Breast epithelium (tissue), 4 donors: ENCODE measurements at places on chromosomes 7 and 10. TPM values are rescaled to one million over a fixed set of nuclear protein-coding genes. Genes with fewer than 3 reads are reported as not detected.

CLDN4 gene
- total RNA-seq, result 379 TPM

DNA sequence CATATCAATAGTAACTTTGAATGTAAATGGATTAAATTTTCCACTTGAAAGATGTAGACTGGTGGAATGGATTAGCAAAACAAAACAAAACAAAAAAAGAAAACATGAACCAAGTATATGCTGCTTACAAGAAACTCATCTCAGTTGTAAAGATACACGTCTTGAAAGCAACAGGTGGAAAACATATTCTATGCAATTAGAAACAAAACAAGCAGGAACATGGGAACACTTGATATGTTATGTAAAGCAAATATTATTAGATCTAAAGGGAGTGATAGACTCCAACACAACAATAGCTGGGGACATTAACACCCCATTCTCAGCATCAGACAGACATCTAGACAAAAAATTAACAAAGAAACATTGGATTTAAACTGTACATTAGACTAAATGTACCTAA is 46.4 kb upstream of the CDK6 start:
- no peaks in the 10 kb centered on the region for H3K27me3 ChIP-seq
- H3K36me3 ChIP-seq, result no peaks in the 10 kb centered on the region
- H3K4me1 ChIP-seq, result no peaks in the 10 kb centered on the region
- no peak overlapping the region for H3K4me3 ChIP-seq
- DNase-seq, result no peak

PDE6C gene
- total RNA-seq, result not detected

TSPAN33 gene
- total RNA-seq, result 5.4 TPM

- no peaks in the 10 kb centered on the region for H3K36me3 ChIP-seq
- peak overlapping the region; percentile 19 for H3K4me3 ChIP-seq
- H3K4me1 ChIP-seq, result no peaks in the 10 kb centered on the region
Measured at GRCh38 chr10:63491588-63492316, 26.0 kb upstream of the JMJD1C start.

BTBD16 gene
- total RNA-seq, result not detected

C10orf62 gene
- not detected for total RNA-seq

- no peak overlapping the region for H3K4me3 ChIP-seq
- no peak overlapping the region for H3K27ac ChIP-seq
- DNase-seq, result no peak
- no peaks in the 10 kb centered on the region for H3K4me1 ChIP-seq
- no peaks in the 10 kb centered on the region for H3K27me3 ChIP-seq
- H3K36me3 ChIP-seq, result no peaks in the 10 kb centered on the region
Measured at GRCh38 chr7:65379318-65379717, 5.7 kb downstream of the ZNF92 start.

- no peaks in the 10 kb centered on the region for H3K4me1 ChIP-seq
- no peaks in the 10 kb centered on the region for H3K27me3 ChIP-seq
- peak overlapping the region; percentile 84 for H3K27ac ChIP-seq
- DNase-seq, result no peak
- no peaks in the 10 kb centered on the region for H3K36me3 ChIP-seq
Measured at GRCh38 chr7:2843191-2843685, 870 bp downstream of the GNA12 start.

DNA sequence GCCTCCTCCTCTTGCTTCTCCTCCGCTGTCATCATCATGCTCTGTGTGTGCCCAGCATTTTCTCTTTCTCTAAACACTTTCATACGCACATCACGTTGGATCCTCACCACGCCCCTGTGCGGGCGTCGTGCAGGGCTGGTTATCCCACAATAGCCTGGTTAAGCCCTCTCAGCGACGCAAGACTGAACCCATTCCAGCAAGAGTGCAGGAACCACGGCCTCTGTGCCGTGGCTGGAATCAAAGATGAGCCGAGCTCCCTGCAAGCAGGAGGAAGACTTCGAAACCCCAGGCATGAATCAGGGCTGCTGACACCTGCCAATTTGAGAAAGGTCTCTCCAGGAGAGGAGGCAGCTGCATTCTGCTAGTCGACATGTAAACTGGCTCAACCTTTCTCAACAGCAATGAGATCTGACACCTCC is 74.8 kb upstream of the FOXK1 start:
- H3K27ac ChIP-seq, result no peak overlapping the region
- H3K27me3 ChIP-seq, result no peaks in the 10 kb centered on the region
- no peaks in the 10 kb centered on the region for H3K4me1 ChIP-seq
- no peak overlapping the region for H3K4me3 ChIP-seq
- no peak for DNase-seq
- no peaks in the 10 kb centered on the region for H3K36me3 ChIP-seq

INHBA gene
- 0.64 TPM for total RNA-seq

DNA sequence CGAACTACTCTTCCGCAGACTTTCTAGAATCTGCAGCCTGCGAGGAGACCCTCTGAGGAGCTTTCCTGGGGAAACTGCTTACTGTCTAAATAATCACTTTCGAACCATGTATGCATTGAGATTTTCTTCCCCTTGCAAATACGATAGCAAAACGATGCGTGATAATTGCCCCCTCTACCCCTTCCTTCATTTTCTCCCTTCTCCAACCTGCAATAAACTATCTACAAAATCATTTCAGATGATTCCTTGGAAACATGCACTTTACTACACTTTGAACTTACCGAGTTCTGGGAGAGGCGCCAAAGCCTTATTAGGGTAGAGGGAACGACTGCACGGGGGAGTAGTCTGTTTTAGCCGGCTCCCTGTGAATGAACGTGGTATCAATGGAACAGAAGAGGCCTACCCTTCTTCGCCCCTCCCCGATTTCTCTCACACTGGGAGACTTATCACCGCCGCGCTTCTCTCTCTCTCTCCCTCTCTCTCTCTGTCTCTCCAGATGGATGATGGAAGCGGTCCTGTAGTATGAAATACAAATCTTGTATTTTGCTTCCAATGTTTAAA is at the start of gene FGFBP3:
Gene FGFBP3 (minus strand): TSS at position 370 of the 561 bp plus-strand sequence. CDS start 517 bp downstream, outside the sequence.
- H3K4me1 ChIP-seq, result no peaks in the 10 kb centered on the region
- H3K4me3 ChIP-seq, result peak within 1 kb of the TSS; percentile 62
- no peak for DNase-seq
- H3K36me3 ChIP-seq, result no peaks in the 10 kb centered on the region

- H3K36me3 ChIP-seq, result no peaks in the 10 kb centered on the region
- H3K27ac ChIP-seq, result peak overlapping the region; percentile 79
- H3K4me3 ChIP-seq, result no peak overlapping the region
- no peaks in the 10 kb centered on the region for H3K27me3 ChIP-seq
- peak; percentile 72 for DNase-seq
Measured at GRCh38 chr10:26780793-26781601, 79.8 kb downstream of the ABI1 start.

LBX1 gene
- not detected for total RNA-seq

- H3K27me3 ChIP-seq, result no peaks in the 10 kb centered on the region
- H3K4me3 ChIP-seq, result no peak overlapping the region
- H3K36me3 ChIP-seq, result no peaks in the 10 kb centered on the region
- DNase-seq, result no peak
- no peaks in the 10 kb centered on the region for H3K4me1 ChIP-seq
- no peak overlapping the region for H3K27ac ChIP-seq
Measured at GRCh38 chr7:121244120-121244870, 84.5 kb upstream of the WNT16 start.

DNA sequence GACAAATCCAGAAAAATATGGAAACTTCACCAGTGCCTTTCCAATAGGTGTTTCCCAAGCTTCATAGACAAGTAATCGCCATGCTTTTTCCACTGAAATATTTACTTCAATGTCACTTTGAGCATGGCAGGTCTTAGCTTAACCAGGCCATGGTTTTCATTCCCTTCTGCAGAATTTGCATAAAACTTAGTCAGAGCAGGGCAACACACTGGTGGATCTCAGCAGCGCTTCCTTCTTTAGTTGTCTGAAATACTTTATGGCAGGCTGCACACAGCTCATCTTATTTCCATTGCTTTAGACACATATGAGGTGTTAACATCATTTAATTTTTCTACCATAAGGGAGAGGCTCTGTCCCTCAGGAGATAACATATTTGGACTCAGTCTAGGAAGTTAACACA is 102.9 kb upstream of the AHR start:
- no peak overlapping the region for H3K4me3 ChIP-seq
- H3K4me1 ChIP-seq, result no peaks in the 10 kb centered on the region
- no peaks in the 10 kb centered on the region for H3K27me3 ChIP-seq
- H3K36me3 ChIP-seq, result no peaks in the 10 kb centered on the region
- H3K27ac ChIP-seq, result no peak overlapping the region
- DNase-seq, result no peak

DNA sequence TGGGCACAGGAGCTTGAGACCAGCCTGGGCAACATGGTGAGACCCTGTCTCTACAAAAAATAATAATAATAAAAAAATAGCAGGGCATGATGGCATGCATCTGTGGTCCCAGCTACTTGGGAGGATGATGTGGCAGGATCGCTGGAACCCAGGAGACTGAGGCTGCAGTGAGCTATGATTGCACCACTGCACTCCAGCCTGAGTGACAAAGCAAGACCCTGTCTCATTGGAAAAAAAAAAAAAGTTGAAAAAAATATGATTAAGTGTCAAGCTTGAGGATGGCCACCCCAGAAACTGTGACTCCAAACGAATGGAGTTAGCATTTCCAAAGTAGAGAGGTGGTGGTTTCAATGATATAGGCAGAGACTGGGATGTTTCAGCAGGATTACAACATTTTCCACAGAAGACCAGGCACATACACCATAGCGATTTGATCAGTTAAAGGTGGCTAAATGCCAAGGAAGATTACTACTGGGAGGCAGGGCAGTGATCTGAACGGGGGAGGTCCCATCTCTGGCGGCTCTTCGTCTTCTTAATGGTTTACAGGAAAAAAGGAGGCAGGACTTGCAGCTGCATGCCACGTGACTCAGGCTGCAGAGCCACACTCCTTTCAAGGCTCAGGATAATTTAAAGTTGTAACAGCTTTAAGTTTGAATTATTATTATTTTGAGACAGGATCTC is 250.6 kb upstream of the GALNT17 start:
- H3K27me3 ChIP-seq, result no peaks in the 10 kb centered on the region
- H3K27ac ChIP-seq, result no peak overlapping the region
- no peaks in the 10 kb centered on the region for H3K4me1 ChIP-seq
- no peaks in the 10 kb centered on the region for H3K36me3 ChIP-seq
- no peak overlapping the region for H3K4me3 ChIP-seq
- no peak for DNase-seq

PSD gene
- total RNA-seq, result 13.4 TPM

- H3K27me3 ChIP-seq, result no peaks in the 10 kb centered on the region
- H3K4me1 ChIP-seq, result peaks cover 3% of the 10 kb centered on the region
- H3K36me3 ChIP-seq, result no peaks in the 10 kb centered on the region
- peak overlapping the region; percentile 74 for H3K27ac ChIP-seq
Measured at GRCh38 chr10:113025487-113025886, 75.4 kb downstream of the TCF7L2 start.

DNA sequence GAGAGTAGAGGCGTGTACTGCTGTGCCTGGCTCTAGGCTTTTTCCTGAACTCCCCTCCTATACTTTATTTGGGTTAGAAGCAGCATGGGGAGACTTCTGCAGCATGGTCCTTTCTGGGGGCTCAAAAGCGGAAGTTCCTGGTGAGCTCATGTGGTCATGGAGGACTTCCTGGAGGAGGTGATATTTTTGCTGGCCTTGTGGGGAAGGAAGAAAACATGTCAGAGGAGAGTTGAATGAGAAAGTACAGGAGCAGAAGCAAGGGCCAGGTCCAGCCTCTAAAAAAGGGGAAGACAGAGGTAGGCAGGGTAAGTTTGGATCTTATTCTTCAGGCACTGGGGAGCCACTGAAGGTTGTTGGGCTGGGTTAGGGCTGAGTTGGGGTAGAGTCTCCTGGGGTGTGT is 45.5 kb downstream of the CASTOR2 start:
- H3K4me1 ChIP-seq, result no peaks in the 10 kb centered on the region
- no peak for DNase-seq
- H3K36me3 ChIP-seq, result no peaks in the 10 kb centered on the region
- H3K27me3 ChIP-seq, result no peaks in the 10 kb centered on the region
- H3K4me3 ChIP-seq, result no peak overlapping the region

RTKN2 gene
- 0.98 TPM for total RNA-seq

GRCh38 chr10:99777918-99778714 is 4.3 kb upstream of the ABCC2 start:
- H3K27ac ChIP-seq, result no peak overlapping the region
- H3K27me3 ChIP-seq, result no peaks in the 10 kb centered on the region
- no peak for DNase-seq
- H3K4me3 ChIP-seq, result no peak overlapping the region

- peaks cover 3% of the 10 kb centered on the region for H3K36me3 ChIP-seq
- H3K27me3 ChIP-seq, result no peaks in the 10 kb centered on the region
- H3K4me1 ChIP-seq, result no peaks in the 10 kb centered on the region
- no peak overlapping the region for H3K27ac ChIP-seq
- DNase-seq, result peak; percentile 11
Measured at GRCh38 chr7:151141855-151142685, 25.4 kb downstream of the GBX1 start.

GRCh38 chr10:119521443-119522204 is 20.9 kb downstream of the RGS10 start:
- no peak overlapping the region for H3K27ac ChIP-seq
- no peaks in the 10 kb centered on the region for H3K36me3 ChIP-seq
- no peaks in the 10 kb centered on the region for H3K27me3 ChIP-seq
- no peak overlapping the region for H3K4me3 ChIP-seq
- no peaks in the 10 kb centered on the region for H3K4me1 ChIP-seq

DNA sequence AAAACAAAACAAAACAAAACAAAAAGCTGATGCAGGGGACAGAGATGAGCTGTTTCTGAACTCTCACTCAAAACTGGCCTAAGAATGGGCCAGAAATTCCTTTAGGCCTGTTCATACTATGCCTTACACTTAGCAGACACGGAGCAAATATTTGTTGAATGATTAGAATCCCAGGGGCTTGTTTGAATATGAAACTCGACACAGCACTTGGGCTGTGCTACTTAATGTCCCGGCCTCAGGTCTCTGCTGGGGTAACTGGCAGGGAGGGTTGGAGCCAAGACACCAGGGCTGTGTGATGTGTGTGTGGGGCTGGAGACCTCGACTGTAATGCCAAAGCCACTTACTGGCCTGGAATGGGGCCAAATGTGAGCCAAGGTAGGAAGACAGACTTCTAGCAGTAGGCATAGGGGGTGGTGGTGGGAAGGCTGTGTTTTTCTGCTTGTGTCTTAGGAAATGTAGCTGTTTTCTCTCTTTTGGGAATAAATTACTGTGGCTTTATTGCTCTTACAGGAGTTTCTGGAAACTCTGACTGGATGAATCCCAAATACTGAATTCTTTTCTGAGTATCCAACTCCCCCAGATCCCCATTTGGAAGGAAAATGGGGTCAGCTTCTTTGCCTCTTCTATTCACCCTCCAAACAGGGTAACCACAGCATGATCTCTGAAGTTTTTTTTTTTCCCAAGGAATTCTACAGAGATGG is 66.7 kb downstream of the EMX2 start:
- H3K27me3 ChIP-seq, result no peaks in the 10 kb centered on the region
- peak overlapping the region; percentile 68 for H3K27ac ChIP-seq
- no peaks in the 10 kb centered on the region for H3K4me1 ChIP-seq

SVOPL gene
- total RNA-seq, result 0.15 TPM

GRCh38 chr7:131605280-131605878 is 49.0 kb upstream of the PODXL start:
- no peak for DNase-seq
- no peaks in the 10 kb centered on the region for H3K36me3 ChIP-seq
- no peaks in the 10 kb centered on the region for H3K27me3 ChIP-seq
- H3K4me3 ChIP-seq, result no peak overlapping the region
- no peak overlapping the region for H3K27ac ChIP-seq

- no peaks in the 10 kb centered on the region for H3K36me3 ChIP-seq
- DNase-seq, result no peak
- no peak overlapping the region for H3K27ac ChIP-seq
- no peaks in the 10 kb centered on the region for H3K27me3 ChIP-seq
- H3K4me3 ChIP-seq, result no peak overlapping the region
- H3K4me1 ChIP-seq, result no peaks in the 10 kb centered on the region
Measured at GRCh38 chr10:132319853-132320653, 11.9 kb upstream of the LRRC27 start.
